ENCODE measurements at places on chromosomes 12 and 14.

DNA sequence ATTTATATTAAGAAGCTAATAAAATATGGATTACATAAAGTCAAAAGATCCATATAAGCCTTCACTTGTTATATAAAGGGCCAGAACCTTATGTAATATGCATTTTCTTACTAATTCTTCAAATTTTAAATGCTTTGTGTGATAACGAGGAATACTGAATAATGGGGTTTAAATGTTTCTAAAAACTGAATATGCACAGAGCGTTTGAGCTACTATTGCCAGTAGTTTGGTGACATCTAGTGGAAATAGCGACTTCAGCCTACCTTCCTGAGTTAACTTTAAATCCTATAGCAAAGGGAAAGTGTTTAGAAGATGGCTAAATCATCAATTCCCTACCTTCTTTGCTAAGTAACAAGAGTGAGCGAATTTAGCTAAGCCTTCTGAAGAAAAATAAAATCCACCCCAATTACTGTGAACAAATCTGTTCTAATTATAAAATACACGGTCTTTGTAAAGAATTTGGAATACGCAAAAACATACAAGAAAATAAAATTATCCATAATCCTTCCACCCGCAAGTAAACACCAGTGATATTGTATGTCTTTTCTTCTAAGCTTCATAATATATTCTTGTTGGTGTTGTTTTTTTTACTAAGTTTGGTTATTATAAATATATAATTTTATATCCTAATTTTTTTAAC lies 115.5 kb upstream of the G2E3 start:
- no peak for DNase-seq

DNA sequence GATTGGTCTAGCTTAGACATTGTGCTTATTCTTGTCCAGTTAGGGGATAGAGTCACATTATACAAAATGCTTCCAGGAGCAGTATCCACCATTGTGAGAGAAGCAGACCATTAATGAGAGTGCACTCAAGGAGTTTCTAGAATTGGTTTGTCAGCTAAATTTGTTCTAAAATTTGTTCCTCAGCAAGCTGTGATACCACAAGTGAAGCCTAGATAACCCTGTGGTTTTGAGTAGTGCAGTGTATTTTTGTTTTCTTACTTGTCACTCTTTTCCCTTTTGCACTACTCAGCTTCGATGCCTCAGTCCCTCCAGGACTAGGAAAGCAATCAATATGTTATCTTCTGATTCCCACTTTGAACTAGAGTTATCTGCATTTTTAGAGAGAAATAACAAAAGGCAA lies 42.5 kb upstream of the AKAP6 start:
- DNase-seq, result no peak

- DNase-seq, result no peak
Measured at GRCh38 chr14:103880348-103881267, 33.2 kb upstream of the PPP1R13B start.

GRCh38 chr12:5213336-5213735 lies 169.7 kb downstream of the KCNA5 start:
- DNase-seq, result no peak

DNA sequence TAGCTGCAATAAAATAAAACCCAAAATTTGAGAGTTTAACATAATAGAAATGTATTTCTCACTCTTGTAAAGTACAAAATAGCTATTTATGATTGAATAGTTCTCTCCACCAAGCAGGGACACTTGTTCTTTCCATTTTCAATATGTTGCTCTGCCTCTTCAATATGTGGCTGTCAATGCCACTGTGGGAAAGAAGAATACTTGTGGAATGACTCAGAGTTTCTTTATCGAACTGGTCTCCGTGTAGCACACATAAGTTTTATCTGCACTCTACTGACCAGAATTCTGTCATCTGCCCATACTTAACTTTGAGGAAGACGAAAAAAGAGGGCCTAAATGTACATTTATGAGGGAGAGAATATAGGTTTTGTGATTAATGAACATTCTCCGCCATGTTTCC lies 256.9 kb downstream of the ATXN7L3B start:
- DNase-seq, result no peak

GRCh38 chr12:32595251-32595650 lies 83.8 kb upstream of the DNM1L start:
- DNase-seq, result no peak

DNA sequence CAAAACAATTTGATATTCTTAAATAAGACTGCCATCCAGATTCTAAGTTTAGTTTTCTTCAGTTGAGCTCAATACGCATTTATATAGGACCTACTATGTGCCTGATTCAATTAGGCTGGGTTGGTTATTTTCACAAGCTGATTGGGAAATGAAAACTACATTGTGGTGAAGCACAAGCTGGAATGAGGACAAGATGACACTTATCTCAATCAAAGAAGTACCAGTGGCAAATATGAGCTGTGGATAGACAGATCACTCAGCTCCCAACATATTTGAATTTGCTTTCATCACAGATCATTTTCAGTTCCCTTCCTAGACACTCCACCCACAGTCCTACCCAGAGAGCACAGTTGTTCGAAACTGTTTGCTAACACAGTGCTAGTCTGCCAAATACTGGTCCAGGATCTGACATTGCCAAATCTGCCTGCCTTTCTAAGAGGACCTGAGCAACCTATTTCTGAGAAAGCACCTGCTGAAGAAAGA lies 74.7 kb downstream of the LLPH start:
- no peak for DNase-seq

DNA sequence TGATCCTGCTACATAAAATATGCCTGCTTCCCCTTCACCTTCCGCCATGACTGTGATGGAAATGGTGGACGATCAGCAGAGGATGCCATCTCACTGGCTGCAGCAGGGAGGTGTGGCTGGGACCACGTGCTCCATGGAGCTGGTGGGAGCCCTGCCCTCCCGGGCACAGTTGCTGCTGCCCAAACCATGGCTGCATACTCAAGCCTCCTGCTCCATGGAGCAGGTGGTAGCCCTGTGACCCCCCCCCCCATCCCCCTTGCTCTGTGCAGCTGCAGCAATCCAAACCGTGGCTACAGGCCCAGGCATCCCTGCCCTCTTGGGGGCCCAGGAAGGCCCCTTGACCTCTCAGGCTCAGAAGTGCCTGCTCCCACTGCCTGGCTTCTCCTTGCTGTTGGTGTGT lies 597.5 kb upstream of the LMO3 start:
- DNase-seq, result no peak

GRCh38 chr12:41521872-41522379 lies 333.8 kb downstream of the PDZRN4 start:
- no peak for DNase-seq

GRCh38 chr12:131356485-131357184 lies 354.3 kb upstream of the SFSWAP start:
- no peak for DNase-seq

DNA sequence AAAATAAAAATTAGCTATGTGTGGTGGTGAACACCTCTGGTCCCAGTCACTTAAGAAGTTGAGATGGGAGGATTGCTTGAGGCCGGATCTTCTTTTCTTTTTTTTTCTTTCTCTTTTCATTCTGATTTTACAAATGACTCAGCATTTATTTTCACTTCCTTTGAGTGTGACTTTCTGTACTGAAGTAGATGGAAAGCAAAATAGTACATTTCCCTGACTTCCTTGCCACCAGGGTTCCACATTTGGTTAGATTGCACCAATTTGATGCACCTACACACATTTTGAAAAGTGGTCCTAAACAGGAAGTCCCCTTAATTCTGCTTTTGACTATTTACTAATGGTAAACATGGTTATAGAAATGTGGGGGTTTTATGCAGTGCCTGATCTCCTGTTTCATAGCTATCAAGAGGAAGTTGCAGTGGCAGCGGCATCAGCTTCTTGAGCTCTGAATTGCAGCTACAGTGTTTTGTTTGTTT lies 13.0 kb upstream of the LEMD3 start:
- no peak for DNase-seq

GRCh38 chr14:23021434-23021833 lies 11.5 kb upstream of the C14orf93 start:
- no peak for DNase-seq

- DNase-seq, result no peak
Measured at GRCh38 chr14:64463195-64463594, 2.1 kb upstream of the AKAP5 start.

GRCh38 chr14:104966981-104967385 lies 11.2 kb downstream of the AHNAK2 start:
- no peak for DNase-seq

DNA sequence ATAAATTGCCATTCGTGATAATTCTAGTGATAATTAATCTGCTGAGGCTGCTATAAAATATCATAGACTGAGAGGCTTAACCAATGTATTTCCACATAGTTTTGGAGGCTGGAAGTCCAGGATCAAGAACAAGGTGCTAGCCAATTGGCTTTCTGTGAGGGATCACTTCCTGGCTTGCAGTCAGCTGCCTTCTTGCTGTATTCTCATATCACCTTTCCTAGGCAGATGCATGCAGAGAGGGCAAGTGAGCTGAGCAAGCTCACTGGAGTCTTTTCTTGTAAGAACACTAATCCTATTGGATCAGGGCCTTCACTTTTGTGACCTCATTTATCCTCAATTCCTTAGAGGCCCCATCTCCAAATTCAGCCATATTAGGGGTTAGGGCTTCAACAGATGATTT lies 640.7 kb downstream of the DIO2 start:
- no peak for DNase-seq

DNA sequence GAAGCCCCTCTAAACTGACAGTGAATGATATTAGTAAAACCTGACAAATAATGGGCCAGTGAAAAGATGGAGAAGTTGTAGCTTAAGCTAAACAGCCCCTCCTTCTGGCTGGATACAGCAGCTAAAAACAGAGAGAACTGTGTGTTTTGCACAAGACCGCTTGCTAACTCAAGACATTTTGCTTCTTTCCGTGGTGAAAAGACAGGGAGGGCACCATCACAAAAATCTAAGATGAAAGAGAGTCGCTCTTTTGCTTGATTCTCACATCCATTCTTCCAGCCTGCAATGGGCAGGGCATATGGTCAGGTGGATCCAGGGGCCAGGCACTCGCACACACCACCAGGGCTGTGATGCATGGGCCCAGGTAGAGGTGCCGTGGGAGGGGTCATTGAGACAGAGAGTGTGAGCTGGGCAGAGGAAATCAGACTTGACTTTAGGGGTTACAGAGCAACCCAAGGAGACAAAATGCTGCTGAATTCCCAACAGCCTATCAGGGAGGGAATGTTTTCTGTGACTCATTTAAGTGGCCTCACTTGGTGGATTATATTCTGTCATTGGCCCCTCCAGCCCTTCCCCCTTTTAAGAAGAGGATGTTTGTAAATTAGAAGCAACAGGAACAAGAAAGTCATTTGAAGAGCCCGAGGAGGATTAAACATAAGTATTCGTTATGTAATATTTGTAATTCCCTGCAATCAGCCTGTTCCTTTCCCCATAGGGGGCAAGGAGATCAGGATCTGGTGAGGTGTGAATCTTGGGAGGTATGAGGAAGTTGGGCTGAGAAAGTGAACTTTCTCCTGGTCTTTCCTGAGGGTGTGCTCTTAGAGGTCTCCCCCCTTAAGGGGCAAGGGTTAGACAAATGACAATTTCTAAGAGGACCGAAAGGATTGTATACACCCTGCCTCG lies 12.3 kb downstream of the EMP1 start:
- no peak for DNase-seq

DNA sequence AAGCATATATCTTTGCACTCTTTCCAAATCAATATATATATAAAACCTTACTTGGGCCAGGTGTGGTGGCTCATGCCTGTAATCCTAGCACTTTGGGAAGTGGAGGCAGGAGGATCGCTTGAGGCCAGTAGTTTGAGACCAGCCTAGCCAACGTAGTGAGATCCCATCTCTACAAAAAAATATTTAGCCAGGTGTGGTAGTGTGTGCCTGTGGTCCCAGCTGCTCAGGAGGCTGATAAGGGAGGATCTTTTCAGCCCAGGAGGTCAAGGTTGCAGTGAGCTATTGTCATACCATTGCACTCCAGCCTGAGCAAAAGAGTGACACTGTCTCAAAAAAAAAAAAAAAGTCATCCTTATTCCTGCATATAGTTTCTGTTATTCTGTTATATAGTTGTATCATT lies 14.4 kb downstream of the OS9 start:
- DNase-seq, result no peak

DNA sequence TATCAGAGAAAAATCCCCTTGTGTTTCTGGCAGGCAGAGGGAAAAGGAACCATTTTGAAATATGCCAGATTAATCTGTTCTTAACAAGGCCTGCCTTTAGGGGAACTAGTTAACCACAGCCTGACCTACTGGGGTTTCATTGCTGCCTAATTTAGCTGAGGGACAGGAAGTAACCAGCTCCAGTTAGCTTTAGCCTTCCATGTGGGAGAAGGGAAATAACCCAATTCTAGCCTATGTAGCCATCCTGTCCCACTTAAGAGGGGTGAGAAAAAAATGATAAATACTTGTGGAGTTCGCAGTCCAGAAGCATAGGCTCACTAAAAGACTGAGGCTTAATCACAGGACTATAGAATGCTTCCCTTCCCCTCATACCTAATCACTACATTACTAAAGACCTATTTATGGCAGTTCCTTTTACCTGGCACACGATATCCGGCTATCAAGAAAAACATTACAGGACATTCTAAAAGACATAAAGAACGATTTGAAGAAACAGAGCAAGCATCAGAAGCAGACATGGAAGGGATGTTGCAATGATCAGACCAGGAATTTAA lies 22.8 kb downstream of the COX8C start:
- DNase-seq, result no peak

Data from stimulated activated CD8-positive, alpha-beta memory T cell treated with anti-CD3 and anti-CD28 coated beads, Interleukin-7, amount 100 ng/mL, for 24 hours (primary cell).